Activated T-cell treated with anti-CD3 and anti-CD28 coated beads, Interleukin-2, amount 50 U/mL, for 24 hours (primary cell): ENCODE measurements at places on chromosomes 16 and 17.
A peak's percentile ranks its signal among the peaks of the same experiment; 100 is the strongest.

- no peak for DNase-seq
Observed at GRCh38 chr17:13372432-13372831, 229.3 kb downstream of the HS3ST3A1 start.

DNA sequence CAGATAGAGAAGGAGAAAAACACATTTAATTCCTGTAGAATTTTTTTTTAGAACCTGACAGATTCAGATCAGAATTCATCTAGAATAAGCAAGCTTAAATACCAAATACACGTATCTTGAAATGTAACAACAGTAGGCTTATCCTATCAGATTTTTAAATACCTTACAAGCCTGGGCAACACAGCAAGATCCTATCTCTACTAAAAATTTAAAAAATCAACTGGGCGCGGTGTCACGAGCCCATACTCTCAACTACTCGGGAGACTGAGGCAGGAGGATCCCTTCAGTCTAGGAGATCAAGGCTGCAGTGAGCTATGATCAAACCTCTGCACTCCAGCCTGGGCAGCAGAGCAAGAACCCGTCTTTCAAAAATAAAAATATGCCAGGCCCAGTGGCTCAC lies 13.5 kb downstream of the ACOX1 start:
- no peak for DNase-seq

GRCh38 chr16:4159726-4160125 lies 43.5 kb upstream of the ADCY9 start:
- no peak for DNase-seq

DNA sequence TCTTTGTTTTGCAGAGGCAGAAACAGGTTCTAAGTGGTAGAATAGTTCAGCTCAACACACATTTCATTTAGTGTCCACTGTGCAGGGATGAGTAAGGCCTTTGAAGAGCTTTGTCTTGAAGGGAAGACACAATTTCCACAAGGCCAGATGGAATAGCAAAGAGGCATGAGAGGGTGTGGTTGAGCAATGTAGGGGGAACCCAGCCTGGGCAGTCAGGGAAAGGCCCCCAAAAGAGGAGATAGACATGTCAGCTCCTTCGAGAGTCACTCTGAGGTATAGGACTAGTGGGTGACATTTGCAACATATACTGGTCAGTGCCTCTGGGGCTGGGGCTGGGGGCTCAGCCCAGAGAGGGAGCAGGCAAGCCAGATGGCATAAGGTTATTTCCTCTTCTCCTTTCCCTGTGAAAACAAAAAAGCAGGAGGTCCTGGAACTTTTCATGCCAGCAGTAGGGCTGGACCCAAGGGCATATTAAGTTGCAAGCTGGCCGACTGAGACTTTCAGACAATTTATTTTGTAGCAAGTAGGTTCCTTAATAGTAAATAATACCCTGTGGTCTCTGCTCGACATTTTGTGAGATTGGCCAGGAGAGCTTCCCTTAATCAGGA lies 7.1 kb downstream of the ALKBH5 start:
- no peak for DNase-seq

DNA sequence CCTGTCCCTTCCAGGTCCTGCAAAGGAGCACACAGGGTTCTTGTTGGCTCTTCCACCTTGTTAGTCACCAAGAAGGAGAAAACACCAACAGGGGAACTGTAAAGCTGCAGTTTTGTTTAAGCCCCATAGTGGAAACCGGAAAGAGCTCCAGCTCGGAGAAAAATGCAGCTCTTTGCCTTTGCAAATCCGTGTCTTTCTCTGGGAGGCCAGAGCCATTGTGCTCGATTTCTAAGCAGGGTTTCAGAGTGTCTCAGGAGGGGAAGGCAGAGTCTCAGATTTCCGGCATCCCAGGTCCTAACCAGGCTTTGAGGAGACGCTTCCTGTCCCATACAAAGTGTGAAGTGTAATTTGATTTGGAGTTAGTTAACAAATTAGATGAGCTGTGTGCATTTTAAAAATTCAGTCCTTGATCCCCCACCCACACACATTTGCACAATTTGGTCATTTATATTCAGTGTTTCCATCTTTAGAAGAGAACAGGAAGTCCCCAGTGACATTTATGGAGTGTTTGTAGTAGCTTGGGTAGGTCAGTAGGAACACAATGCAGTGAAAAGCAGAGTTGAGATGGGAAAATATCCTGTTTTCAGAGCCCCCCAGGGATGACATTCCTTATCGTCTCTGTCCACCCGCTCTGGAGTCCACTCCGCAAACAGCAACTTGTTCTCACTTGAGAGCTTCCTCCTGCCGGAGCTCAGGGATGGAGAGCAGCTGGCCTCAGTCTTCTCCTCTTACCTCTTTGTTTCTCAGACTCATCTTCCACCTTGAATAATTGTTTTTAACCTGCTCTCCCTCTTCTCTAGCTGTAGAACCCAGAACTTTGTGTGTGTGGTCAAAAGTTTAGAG lies 331.9 kb downstream of the SEC14L1 start:
- DNase-seq, result peak; percentile 67

DNA sequence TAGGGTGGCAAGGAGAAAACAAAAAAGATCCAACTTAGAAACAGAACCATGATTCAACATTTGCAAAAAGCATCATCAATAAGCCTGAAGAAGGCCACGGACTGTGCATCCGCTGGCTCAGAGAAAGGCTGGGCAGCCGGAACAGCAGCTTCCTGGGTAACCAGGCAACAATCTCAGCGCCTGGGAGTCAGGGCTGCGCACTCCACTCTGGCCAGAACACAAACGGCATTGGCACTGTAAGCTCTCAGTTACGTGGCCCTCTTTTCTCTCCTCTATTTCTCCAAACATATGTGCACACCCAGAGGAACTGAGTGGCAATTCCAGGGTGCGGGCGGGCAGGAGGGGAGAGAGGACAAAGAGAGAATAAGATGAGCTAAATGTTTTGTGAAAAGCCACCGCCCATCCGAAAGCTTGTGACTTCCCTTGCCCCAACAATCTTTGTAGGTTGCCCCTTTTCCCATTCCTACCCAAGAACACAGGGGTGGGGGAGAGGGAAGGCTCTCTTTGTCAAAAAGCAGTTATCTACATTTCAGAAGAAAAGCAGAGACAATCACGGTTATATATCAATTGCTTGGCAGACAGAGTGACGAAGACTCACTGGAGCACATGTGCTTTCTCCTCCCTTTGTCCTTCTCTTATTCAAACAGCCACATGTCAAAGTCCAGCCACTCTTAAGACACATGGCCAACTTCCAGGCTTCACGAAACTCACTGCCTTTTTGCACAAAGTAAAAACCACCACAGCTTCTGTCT lies 6.6 kb upstream of the GHDC start:
- DNase-seq, result no peak

- DNase-seq, result no peak
Observed at GRCh38 chr17:58538811-58539409, 24.5 kb upstream of the MTMR4 start.

DNA sequence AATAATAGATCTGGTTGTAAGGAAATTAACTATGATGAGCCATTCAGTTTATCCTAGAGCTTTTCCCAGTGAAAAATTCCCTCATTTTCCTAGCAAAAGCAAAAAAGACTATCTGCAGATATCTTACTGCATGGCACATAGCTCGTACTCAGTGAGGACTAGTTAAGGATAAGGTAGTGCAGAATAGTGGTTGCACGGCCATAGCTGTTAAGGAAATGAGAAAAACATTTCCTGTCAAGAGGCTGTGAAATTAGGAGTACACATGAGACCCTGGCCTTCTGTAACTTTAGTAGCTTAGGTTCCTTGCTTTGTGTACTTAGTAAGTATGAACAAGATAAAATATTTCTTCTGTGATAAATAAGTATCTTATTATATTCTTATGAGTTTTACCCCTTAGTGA lies 10.3 kb downstream of the KAT7 start:
- DNase-seq, result no peak

DNA sequence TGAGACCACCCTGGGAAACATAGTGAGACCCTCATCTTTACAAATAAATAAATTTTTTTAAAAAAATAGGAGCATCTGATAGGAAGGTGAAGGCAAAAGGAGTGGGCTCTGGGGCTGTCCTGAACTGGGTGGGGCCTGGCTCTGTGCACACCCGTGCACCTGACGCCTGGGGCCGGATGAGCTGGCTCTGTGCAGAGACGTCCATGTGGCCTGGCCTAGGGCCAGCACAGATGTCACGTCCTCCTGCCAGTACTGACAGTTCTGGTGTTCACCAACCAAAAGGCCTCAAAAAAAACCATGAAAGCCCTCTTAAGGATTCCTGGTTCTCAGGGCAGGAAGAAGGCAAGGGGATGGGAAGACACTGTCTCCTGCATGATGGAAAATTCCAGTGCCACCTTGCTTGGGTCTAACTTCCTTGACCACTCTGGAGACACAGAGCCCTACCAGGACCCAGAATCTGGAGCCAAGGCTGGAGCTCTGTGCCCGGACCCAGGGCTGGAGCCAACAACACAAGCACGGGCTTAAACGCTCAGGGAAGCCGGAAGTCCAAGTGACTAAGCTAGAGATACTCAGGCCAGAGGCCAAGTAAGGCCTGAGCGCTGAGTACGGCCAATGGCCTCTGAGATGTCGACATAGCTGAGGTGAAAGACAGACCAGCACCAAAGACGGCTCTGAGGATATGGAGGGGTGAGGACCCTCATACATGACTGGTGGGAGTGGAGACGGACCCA lies 32.9 kb downstream of the COPRS start:
- DNase-seq, result no peak

GRCh38 chr16:2976201-2976600 lies 4.0 kb downstream of the PKMYT1 start:
- DNase-seq, result no peak

- DNase-seq, result peak; percentile 98
Observed at GRCh38 chr17:63848834-63849689, 6.6 kb upstream of the SMARCD2 start.

GRCh38 chr16:48441106-48441505 lies 55.9 kb upstream of the SIAH1 start:
- DNase-seq, result no peak

DNA sequence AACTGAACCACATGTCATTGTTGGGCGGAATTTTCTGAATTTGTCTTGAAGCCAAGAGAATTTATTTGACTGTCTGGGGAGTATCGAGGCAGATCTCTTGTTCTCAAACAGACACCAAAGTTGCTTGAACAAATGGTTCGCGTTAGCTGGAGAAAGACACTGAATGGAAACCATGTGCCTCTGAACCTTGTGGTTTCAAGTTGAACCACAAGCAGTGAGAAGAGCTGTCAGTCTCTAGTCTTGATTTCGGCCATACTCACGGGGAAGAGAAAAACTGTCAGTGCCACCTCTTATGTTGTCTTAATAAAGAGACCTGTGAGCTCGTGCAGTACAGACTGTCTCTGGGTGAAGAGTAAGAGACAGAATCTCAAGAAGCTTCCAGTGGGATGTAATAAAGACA lies 886.5 kb upstream of the SOX9 start:
- DNase-seq, result no peak

DNA sequence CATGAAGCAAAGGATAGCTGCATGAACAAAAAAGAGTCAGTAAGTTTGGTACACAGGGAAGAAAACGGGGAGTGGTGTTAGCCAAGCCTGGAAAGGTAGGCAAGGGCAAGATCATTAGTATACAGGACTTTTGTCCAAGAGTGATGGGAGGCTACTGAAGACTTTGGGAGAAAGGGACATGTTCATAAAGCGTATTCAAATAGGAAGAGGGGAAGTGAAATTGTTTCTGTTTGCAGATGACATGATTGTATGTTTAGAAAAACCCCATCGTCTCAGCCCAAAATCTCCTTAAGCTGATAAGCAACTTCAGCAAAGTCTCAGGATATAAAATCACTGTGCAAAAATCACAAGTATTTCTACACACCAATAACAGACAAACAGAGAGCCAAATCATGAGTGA lies 19.4 kb downstream of the CDYL2 start:
- DNase-seq, result no peak

DNA sequence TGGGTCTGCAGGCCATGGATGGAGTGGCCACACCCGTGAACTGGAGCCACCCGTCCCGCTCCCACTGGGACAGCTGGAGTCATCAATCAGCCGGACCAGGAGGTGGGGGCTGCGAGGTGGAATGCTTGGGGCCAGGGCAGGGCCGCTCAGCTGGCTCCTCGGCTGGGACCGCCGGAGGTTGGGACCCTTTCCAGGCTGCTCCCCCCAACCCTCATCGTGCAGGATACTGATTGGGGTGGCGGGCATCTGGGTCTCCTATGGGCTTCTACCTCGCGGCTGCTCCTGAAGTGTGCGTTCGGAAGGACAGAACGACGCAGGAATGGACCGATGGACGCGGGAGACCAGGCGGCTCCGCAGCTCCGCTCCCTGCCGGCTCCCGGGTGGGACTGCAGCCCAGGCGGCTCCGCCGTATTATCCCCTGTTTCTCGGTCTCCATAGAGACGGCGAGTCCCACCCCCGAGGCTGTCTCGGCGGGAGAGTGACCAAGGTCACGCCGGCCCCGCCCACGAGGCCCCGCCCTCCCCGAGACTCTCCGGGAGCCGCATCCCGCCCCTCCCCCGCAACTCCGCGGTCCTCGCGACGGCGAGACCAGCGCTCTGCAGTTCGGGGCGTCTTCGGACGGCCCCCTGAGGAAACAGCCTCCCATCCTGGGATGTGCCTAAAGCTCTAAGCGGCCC lies at the start of gene TPPP3:
TPPP3 (minus strand) TSS at position 388 of the 677 bp plus-strand sequence. CDS start 2,387 bp downstream, outside the sequence.
- DNase-seq, result peak; percentile 54

GRCh38 chr16:19875900-19876299 lies 8.7 kb downstream of the GPRC5B start:
- no peak for DNase-seq

- no peak for DNase-seq
Observed at GRCh38 chr16:86499440-86499786, 10.9 kb upstream of the FOXF1 start.

GRCh38 chr16:54568906-54569807 lies 282.6 kb upstream of the IRX3 start:
- DNase-seq, result no peak

DNA sequence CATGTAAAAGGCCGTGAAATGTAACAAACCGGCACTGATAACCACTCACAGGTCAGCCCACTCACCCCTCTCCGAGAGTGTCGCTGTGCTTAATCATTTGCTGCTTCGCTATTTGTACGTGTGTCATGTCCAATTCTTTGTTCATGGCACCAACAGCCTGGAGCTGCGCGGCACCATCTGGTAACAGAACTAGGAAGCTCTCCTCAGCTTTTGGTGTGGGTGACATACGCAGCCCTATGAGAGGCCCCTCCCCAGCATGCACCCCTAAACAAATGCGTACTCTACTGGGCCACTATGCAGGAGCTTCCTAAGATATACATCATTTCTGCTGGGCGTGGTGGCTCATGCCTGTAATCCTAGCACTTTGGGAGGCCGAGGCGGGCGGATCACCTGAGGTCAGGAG lies 2.3 kb upstream of the PECAM1 start:
- DNase-seq, result peak; percentile 61

DNA sequence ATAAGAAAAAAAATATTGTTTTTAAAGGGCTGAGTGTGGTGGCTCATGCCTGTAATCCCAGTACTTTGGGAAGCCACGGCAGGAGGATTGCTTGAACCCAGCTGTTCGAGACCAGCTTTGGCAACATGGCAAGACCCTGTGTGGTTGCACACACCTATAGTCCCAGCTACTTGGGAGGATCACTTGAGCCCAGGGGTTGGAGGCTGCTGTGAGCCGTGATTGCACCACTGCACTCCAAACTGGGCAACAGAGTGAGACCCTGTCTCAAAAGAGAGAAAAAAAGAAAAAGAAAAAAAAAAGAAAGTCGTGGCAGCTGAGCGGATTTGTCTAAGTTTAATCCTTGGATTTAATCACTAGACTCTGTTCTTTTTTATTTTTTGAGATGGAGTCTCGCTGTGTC lies 6.3 kb upstream of the FCSK start:
- no peak for DNase-seq

- no peak for DNase-seq
Observed at GRCh38 chr17:41540921-41541625, 13.0 kb upstream of the KRT19 start.
